ENCODE measurements at places on chromosomes 2 and 18.

GRCh38 chr2:42124011-42124785 is 45.0 kb upstream of the EML4 start:
- DNase-seq: peak; percentile 31

DNA sequence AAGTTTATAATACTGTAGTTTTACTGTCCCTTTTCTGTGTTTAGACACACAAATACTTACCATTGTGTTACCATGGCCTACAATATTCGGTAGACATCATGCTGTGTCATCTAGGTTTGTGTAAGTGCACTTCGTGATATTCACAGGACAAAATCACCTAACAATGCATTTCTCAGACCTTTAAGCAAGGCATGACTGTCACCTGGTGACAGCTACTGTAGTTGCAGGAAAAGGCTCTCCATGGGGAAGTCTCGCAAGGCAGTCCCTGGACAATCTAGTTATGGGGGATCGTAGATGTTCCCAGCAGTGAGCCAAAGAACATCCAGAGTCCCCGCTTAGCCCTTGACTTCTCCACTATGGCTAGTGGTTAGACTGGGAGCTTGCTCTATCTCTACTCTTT is 73.1 kb downstream of the EIF2AK3 start:
- DNase-seq: no peak

DNA sequence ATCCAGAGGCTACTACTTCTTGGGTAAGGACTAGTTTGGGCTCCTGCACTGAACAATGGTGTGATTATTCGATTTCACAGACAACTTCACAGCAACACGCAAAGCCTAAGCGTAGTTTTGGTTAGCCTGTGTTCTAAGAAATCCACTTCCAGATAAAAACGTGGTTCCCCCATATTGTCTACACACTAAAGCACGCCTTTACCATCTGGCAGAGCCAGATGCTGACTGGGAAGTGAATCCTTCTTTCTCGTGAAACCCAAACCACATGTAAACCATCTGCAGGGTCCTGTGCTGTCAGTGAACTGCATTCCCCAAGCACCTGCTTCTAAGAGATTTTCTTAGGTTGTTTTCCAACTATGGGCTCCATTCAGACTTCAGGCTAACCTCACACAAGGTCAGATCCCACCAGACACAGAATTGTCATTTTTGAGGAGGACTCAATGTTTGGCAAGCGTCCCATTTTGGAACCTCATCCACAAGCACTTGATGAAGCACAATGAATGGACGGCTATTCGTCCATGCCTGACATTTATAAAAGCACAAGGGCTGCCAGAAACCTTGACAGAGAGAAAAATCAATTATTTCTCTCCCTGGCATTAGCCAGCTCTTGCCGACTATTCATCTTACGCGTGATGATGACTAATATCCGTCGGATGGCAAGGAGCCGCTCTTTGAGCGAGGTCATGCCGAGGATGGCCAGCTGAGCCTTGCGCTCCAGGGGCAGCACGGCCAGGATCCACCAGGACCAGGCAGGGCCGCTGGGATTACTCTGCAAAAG is 38.4 kb downstream of the LONRF2 start:
- DNase-seq: no peak

DNA sequence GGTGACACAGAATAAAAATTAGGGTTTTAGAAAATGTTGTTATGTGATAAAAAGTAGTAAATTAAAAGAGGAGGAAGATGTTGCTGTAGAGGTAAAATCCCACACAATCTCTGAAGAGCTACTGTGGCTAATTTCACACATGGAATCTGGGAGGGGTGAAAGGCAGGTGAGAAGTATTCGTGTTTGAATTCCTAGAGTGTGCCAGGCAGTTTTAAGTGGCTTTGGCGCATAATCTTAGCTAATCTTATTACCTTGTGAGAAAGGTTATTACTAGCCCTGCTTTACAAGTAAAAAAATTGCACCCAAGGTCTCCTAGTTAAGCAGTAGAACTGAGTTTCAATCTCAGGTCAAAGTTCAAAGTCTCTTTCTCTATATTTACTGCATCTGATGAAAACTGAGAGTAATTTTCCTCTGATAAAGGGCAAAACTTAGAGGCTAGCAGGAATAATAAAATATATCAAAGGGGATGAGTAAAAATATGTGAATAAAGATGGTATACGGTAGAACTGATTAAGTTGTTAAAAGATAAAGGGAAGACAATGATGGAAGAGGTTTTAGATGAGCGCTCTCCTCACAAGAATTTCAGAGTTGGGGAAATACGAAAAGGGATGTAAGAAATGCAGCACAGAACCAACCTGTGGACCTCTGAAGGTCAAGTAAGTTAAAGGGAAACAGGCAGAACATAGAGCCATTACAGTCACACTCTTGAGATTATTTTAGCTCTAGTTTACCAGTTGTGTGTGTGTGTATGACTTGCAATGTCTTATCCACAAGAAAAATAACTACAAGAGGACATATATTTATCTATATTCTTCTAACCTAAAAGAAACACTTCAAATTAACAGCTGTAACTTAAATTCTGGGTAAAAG is 34.8 kb downstream of the GAREM1 start:
- DNase-seq: no peak
